Suprapubic skin (tissue), 4 donors: ENCODE measurements at places on chromosomes 7 and 10. TPM values are rescaled to one million over a fixed set of nuclear protein-coding genes. Genes with fewer than 3 reads are reported as not detected.

Gene CNPY1
- not detected for total RNA-seq

Gene ASB10
- not detected for total RNA-seq

Gene ADAMTS14
- 0.15 TPM for total RNA-seq

Gene PTF1A
- not detected for total RNA-seq

Gene NME8
- not detected for total RNA-seq

Gene OPN1SW
- not detected for total RNA-seq

Gene FAM221A
- total RNA-seq = 4.8 TPM

Gene HOGA1
- total RNA-seq = 0.80 TPM

Gene LLCFC1
- total RNA-seq = not detected

Gene FFAR4
- 0.64 TPM for total RNA-seq

Gene SDK1
- 12.9 TPM for total RNA-seq
